ENCODE measurements at places on chromosomes 7 and 10.

- DNase-seq: no peak
These were observed 22.2 kb downstream of the TSPAN15 start for GRCh38 chr10:69473304-69473990.

DNA sequence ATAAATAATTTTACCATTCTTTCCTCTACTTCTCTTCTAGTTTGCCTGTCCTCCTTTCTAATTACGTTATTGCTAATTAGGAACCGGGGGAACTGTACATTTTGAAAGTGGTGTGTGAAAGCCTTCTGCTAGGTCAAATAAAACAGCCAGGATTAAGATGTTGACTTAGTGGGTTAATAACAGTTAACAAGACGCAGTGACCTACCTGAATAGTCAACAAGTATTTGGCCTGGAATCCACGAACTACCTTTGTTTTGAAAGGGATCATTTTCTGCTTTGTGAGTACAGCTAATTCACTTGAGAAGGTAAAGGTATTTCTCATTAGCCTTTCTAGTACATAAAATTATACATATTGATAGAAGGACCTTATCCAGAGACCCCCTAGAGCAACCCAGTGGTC is 139.9 kb downstream of the COL28A1 start:
- DNase-seq: no peak

DNA sequence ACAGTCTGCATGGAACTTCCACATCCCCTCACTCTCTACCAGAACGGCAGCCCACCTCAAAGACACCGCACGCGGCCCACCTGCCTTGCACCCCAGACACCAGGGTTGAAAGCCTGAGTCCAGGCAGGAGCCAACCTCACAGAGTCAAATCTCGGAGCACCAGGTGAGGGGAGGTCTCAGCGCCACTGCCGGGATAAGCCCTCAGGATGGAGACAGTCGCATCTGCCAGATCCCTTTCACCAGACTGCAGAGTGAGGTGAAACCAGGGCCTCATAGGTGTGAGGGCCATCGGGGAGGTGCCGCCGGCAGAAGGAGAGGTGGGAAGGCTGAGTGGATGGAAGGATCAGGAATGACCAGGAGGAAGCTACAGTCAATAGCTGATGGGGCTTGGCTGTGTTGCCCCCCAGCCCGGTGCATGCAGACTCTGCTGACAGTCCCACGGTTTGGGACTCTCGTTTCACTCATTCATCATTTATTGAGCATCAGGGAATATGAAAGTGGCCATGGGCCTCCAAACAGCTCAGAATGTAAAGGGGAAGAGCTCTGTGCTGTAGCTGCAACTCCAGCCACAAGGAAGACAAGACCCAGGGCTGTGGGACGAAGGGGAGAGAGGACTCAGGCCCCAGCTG is 315.0 kb downstream of the PTPRN2 start:
- peak; percentile 33 for DNase-seq

DNA sequence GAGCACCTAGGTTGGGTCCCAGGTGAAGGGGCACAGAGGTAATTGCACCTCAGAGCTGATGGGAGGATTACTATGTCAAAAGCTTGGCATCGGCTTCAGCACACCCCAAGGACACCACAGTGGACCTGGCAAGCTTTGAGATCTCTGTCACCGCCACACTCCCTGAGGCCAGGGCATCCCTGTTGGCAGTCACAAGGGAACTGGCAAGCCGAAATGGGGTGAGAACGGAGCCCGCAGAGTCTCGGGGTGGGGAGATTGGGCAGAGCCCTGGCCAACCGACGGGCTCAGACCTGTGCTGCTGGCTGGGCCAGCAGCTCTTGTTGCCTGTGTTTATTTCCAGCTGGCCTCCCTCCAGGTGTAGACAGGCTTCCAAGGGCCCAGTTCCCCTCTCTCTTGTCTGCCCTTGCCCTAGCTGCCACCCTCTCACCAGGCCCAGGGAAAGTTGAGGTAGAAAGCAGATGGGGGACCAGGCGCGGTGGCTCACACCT is 2.5 kb downstream of the HSPB1 start:
- DNase-seq: peak; percentile 96

- no peak for DNase-seq
These were observed 8.5 kb downstream of the LAT2 start for GRCh38 chr7:74218343-74218698.

DNA sequence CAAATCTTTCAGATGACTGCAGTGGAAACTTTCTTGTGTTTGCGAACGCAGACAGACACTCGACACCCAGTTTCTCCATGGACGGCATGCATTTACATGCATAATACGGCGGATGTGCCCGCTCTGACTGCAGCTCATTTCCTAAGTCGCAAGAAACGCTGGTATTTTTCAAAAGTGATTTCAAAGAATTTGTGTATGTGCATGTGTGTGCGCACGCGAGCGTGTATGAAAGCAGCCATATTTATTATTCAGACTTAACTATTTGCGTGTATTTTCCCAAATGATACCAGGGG is 436.5 kb upstream of the MGMT start:
- DNase-seq: no peak

GRCh38 chr10:77664008-77664407 is 26.4 kb upstream of the KCNMA1 start:
- DNase-seq: no peak

- no peak for DNase-seq
These were observed 284.2 kb upstream of the ZMIZ1 start for GRCh38 chr10:78784546-78784945.

- DNase-seq: no peak
These were observed 19.0 kb upstream of the RHOBTB1 start for GRCh38 chr10:60962946-60963345.

- no peak for DNase-seq
These were observed 342.1 kb downstream of the PHF14 start for GRCh38 chr7:11315666-11316258.

DNA sequence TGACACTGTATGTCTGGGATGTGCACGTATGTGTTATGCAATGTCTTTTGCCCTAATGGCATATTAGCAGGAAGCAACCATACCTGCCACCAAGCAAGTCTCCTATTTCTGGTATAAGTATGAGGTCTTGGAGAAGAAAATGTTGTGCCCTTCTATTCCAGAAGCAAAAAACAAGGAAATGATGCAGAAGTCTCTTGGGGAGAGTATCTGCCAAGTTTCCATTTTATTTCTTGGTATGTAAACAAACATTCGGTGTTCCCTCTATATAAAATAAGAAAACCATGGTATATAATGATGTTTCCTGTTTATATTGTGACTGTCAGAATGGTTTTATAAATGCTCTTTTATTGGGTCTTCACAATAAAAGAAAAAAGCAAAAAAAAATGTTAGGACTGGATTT is 19.3 kb upstream of the MYO3A start:
- DNase-seq: no peak

DNA sequence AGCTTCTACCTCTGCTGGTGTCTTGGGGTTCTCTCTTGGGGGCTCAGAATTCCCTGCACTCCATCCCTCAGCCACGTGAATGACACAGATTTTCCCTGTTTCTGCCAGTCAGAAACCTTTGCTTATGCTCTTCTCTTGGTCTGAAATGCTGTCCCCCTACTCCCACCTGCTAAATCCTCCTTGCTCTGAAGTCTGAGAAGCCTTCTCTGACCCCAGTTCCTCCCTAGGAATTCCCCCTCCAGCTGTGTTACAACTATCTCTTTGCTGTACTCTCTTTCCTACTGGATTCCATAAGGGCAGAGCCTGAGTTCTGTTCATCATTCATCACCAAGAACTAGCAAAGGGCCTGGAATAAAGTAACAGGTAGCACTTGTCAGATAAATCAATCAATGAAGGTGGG is 33.6 kb upstream of the AKR1E2 start:
- DNase-seq: no peak

DNA sequence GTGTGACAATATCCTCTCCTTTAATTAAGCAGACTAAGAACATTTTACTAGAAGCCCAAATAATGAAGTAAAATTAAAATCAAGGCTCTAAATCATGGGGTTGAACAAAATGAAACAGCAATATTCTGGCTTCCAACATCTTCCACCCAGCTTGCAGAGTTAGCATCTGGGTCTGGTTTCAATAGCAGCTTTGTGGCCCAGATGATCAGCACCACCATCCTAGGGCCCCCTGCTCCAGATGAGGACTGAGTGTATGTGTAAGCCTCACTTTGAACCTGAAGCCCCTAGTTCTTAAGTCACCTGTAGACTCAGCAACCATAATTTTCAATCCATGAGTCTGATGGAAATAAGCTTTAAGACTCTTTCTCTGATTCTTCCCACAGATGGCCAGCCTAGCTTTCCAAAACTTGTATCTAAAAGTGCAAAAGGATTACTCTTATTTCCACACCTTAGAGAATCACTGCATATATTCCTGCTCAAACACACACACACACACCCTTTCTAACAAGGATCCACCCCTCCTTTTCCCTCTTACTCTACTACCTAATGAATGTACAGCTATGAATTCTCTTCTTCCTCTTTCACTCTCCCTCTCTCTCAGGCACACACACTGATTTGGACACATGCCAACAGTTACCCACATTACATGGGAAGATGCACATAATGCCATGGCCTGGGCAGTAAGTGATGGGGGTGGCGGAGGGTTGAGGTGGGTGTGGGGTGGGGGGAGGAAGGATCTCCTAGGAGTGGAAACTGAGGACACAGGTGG is 3.5 kb downstream of the DENND11 start:
- DNase-seq: no peak

GRCh38 chr10:32790483-32790882 is 167.5 kb downstream of the ITGB1 start:
- DNase-seq: no peak

- no peak for DNase-seq
These were observed 164.9 kb upstream of the INHBA start for GRCh38 chr7:41867639-41868280.

- DNase-seq: no peak
These were observed 187.5 kb downstream of the WDR37 start for GRCh38 chr10:1243486-1244234.

GRCh38 chr10:13885238-13885990 is 298.6 kb downstream of the PRPF18 start:
- no peak for DNase-seq

- no peak for DNase-seq
These were observed 1.2 kb downstream of the CASD1 start for GRCh38 chr7:94510582-94511496.

DNA sequence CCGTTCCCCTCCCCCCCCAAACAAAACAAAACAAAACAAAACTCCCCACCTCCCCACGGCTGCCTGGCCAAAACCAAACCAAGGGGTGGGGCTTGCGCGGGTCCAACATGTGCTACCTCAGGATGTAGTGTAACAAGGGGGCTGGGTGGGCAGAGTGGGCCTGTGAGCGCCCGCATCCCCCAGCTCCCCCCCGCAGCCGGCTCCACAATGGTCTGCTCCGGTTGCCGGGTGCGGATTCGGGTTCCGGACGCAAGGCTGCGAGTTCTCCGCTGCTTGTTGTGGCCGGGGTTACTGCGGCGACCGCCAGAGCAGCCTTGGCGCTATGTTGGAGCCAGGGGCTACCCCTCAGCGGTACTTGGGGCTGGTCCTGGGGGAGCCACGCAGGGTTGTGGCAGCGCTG is 4.9 kb downstream of the C10orf143 start:
- DNase-seq: no peak

DNA sequence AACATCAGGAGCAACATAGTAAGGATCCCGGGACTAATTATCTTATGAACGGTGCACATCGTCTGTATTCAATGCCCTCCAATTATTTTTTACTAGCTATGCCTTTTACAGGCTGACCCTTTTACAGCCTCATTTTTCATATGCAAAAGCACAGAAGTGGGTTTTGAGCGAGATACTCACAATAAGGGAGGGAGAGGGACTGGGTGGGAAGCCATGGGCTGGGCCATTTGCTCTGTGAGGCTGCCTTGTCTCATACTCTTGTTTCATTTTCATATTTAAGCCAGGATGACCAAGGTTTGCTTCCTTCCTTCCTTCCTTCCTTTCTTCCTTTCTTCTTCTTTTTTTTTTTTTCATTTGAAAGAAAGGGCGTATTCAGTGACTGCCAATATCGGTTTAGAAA is 259.3 kb downstream of the TRIL start:
- DNase-seq: no peak
